Right ventricle myocardium superior (tissue), 1 donor: ENCODE measurements at places on chromosomes 7 and 10. TPM values are rescaled to one million over a fixed set of nuclear protein-coding genes. Genes with fewer than 3 reads are reported as not detected.
A peak's percentile ranks its signal among the peaks of the same experiment; 100 is the strongest.

GRCh38 chr10:80598084-80598798 lies 60.5 kb downstream of the SH2D4B start:
- DNase-seq = no peak

- DNase-seq = no peak
These were observed 980.1 kb downstream of the KCNMA1 start for GRCh38 chr10:76657337-76658012.

DNA sequence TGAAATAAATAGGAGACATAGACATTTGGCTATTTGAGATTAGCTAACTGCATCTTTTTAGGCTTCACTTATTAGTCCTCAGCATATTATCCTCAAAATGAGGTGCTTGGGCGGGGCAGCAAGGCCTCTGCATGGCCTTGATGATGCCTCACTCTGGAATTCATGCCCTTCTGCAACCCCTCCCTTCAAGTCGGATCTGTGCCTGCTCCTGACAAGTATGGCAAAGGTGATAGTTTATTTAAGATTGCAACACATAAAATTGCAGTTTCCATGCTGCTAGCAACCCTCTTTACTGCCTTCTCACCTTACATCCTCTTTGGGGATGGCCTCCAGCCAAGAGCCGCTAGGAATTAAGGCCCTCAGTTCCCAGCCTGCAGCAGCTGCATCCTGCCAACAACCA lies 241.3 kb upstream of the ADARB2 start:
- no peak for DNase-seq

DNA sequence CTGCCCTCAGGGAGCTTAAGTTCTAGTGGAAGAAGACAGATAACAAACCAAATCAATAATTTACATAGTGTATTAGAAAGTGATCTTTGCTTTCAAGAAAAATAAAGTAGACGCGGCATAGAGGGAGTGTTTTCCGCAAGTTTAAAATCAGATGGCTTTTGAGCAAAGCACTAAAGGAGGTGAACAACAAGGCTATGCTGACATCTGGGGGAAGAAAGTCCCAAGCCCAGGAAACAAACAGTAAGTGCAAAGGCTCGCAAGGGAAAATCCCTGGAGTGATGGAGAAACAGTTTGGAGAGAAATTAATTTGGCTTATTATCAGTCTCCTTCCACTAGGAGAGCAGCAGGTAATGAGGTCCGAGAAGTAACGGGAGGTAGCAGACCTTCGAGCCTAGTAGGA lies 1.9 kb upstream of the CNNM2 start:
- no peak for DNase-seq

DNA sequence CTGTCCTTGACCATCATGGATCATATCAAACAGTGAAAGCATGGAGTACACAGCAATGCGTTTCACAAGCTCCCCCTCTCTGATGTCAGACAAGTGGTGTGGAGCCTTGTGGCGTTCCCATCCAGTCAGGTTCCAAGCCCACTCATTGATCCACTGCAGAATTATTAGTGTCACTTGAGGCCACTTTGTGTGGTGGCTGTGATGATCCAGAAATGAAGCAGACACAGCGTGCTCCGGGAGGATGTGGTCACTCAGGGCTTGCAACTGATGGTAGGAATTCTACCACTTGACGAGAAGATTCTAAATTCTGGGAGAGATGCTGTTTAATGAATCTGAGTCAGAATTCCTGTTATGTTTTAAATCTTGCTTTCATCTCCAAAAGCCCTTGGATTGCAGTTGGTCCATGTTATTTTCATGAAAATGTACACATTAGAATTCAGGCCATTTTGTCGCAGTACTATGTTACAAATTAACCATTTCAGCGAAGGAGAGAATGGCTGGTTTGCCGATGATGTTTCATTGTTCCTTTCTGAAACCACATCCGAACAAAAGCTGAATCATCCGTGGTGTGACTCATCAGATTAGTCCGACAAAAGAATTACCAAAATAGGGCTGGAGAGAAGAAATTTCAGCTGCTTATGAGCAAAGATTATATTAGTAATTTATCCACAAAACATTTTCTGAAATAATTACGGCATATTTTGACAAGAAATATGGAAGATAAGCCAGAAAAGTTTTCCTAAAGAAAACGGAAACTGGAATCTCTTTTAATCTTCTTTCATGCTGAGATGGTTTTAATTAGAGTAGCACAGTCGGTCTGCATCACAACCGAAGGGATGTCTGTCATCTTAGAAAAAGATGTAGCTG lies 48.1 kb downstream of the INSYN2A start:
- DNase-seq = no peak

DNA sequence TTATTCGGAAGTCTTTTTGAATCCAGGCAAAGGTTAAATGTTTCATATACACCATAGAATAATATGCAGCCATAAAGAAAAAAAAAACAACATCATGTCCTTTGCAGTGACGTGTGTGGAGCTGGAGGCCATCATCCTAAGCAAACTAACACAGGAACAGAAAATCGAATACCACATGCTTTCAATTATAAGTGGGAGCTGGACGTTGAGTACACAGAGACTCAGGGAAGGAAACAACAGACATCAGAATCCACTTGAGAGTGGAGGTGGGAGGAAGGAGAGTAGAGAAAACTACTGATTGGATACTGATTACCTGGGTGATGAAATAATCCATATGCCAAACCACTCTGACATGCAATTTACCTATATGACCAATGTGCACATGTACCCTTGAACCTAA lies 293.4 kb downstream of the KLF6 start:
- no peak for DNase-seq

DNA sequence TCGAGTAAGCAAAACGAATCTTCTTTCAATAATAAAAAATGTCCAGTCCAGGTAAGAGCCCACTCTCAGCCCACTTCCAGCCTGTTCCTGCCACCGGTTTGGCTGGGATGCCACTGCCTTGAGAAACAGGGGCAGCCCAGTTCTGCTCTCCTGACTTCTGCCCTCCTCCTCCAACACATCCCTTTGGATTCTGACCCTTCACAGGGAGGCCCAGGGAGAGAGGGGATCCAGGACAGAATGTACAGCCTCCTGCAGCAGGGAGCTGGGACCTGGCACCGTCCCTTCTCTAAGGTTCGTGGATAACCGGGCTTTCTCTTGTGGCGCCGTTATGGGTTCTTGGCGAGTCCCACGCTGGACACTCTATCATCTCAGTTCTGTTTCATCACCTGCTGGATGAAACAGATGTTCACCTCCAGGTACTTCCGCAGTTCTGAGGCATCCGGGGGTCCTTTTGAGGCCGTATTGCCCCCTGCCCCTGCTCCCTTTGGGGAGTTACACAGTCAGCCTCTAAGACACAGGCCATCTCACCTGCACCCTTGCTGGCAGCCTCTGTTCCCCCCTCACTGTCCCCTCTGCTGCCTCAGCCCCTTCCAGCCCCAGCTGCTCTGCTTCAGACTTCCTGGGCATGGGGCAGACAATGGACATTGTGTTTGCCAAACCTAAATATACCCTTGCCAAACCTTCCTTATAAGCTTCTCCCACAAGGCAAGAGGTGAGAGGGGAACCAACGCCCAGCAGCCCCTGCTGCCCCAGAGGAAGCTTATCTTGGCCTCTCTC lies 203.8 kb upstream of the ZMIZ1 start:
- DNase-seq = no peak

DNA sequence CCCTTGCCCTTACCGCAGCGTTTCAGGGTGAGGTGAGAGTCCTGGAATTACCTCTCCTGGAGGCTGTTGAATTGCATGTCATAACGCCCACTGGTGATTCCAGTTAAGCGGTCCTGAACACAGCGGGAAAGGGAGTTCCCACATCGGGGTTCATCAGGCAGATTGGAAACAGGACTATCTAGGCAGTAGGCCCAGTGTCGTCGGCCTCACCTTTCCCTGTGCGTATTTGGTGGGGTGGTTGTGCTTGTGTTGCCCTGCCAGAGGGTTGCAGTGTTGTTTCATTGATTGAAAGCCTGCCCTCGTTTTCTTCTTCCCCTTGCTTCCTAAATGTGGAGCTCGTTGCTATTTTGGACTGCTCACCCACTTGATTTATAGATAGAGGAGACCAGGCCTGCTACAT lies 10.6 kb upstream of the SUN1 start:
- DNase-seq = peak; percentile 36

- no peak for DNase-seq
These were observed 63.3 kb downstream of the ELFN1 start for GRCh38 chr7:1733206-1733907.

DNA sequence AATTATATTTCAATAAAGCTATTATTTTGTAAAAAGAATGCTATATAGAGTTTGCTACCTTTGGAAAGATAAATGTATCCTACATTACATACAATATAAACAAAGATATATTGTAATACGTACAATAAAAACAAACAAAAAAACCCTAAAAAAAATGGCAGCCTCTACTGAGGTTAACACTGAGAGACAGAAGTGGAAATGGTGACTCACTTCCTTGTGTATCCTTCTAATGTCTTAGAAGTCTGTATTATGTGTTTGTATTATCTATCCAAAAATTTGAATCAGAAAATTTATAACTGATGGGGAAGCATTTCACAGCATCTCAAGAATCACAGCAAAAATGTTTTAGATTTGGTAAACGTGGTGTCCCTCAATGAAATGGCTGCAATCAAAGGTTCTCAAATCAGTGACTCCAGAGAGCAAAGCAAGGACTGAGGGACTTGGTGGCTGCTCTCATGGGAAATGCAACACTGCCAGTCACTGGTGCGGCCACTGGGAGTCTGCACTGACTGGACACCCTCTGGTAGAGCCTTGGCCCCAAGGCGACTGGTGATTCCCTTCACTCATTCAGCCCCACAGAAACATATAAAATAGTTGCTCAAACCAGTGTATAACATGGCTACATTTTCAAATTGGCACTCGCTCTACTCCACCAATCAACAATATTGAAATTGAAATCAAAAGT lies 53.8 kb downstream of the PANK1 start:
- DNase-seq = peak; percentile 49

Gene MMP21
- not detected for total RNA-seq
